ENCODE measurements at places on chromosomes 4 and X.

GRCh38 chr4:115293093-115293462, 179.7 kb upstream of the NDST4 start:
- DNase-seq, result no peak

DNA sequence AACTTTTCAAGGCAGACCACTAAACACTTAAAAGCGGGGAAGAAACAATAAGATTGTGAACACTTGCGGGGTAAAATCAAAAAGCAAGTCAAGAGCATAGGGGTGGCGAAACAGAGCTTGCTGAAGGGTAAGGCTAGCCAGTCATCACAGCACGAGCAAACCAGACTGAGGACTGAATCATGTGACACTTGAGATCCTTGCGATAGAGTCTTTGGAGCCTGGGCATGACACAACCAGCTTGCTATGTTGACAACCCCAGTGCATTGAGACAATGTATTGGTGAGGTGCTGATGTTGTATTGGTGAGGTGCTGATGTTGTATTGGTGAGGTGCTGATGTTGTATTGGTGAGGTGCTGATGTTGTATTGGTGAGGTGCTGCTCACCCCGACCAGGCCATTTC, 72.3 kb downstream of the SLIT2 start:
- no peak for DNase-seq

- DNase-seq, result no peak
These were observed 72.5 kb downstream of the AFAP1 start for GRCh38 chr4:7867191-7867590.

DNA sequence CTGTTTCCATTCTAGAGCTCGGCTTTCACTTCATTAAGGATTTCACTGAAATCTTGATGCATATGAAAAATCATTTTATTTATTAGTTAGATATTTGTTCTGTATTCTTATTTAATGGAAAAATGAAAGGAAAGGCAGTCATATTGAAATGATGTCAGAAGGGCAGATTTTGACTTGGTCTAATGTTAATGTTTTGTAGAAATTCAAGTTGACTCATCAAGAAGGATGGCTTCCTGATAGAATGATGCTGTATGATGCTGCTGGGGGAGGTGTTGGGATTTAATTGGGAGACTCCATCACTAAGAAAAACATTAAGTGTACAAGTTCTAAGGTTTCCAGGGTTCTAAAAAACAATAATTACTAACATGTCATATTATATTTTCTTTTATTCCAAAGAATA, 204.8 kb downstream of the PDGFC start:
- no peak for DNase-seq

DNA sequence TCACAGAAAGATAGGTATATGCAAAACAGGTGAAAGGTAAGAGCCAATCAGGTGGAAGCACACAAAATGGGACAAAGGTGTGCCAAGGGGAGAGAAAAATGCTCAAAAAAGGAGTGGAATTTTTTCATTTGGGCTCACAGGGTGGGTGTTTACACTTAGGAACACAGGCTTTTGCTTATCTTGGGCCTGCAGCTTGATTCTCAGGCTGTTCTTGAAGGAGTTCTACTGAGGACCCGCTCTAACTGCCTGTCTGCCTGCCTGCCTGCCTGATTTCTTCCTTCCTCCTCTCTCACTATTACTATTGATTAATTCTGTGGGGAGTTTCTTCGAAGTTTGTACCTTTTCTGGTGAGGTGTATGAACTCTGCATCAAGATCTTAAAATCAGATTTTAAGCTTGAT, 120.3 kb upstream of the CTSO start:
- no peak for DNase-seq

DNA sequence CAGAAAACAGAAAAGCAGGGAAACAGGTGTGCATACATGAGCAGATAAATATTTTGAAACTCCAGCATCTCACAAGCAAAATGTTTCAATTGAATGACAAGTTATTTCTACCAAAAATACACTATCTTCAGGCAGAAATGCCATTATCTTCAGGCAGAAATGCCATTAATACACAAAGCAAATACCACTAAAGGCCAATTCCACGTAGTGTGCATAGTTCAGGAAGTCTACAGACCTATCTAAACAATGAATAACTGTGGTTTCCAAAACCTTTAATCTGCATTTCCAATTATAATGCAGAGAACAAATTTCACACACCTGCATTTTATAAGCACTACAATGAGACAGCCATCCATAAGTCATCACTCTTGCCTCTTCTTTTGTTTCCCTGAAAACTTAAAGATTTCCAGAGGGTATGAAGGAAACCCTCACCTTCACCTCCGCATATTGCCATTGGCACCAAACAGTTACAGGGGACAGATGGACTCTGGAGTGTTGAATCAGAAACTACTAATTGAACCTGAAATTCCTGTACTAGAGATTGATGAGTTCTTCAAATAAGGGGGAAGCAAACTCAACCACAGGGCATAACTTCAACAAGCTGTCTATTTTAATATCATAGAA, 179.0 kb downstream of the PDGFC start:
- DNase-seq, result peak; percentile 26

- DNase-seq, result no peak
These were observed 120.3 kb downstream of the UNC5C start for GRCh38 chr4:95428291-95429070.

GRCh38 chr4:76740192-76740591, 157.8 kb downstream of the SOWAHB start:
- DNase-seq, result no peak

- no peak for DNase-seq
These were observed 427.3 kb upstream of the FAM241A start for GRCh38 chr4:111717921-111718320.

- no peak for DNase-seq
These were observed 42.2 kb upstream of the SORCS2 start for GRCh38 chr4:7150036-7150635.

- no peak for DNase-seq
These were observed 1.0 kb downstream of the CYSLTR1 start for GRCh38 chrX:78326401-78326800.

- no peak for DNase-seq
These were observed 1030.3 kb upstream of the LCORL start for GRCh38 chr4:19051831-19052230.

- DNase-seq, result no peak
These were observed 94.4 kb downstream of the PHKA2 start for GRCh38 chrX:18889346-18890048.

DNA sequence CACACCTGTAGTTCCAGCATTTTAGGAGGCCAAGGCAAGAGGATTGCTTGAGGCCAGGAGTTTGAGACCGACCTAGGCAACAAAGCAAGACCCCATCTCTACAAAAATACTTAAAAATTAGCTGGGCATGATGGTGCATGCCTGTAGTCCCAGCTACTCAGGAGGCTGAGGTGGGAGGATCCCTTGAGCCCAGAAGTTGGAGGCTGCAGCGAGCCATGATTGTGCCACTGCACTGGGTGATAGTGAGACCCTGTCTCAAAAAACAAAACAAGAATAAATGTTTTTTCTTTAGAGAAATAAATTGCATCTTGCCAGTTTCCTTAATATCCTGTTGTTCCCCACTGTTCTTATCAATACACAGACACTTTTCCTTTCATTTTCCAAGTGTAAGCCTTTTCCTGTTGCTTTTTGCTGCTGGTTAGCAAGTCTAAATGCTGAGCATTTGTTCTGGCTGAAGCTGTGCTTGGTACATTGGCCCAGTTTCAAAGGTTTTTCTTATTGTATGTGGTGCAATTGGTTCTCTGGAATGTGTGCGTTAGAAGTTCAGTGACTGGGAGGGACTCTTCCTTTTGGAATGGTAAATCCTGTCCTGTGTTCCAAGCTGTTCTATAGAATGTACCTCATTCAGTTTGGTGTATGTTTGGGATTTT, 98.2 kb downstream of the AFF1 start:
- DNase-seq, result peak; percentile 28

DNA sequence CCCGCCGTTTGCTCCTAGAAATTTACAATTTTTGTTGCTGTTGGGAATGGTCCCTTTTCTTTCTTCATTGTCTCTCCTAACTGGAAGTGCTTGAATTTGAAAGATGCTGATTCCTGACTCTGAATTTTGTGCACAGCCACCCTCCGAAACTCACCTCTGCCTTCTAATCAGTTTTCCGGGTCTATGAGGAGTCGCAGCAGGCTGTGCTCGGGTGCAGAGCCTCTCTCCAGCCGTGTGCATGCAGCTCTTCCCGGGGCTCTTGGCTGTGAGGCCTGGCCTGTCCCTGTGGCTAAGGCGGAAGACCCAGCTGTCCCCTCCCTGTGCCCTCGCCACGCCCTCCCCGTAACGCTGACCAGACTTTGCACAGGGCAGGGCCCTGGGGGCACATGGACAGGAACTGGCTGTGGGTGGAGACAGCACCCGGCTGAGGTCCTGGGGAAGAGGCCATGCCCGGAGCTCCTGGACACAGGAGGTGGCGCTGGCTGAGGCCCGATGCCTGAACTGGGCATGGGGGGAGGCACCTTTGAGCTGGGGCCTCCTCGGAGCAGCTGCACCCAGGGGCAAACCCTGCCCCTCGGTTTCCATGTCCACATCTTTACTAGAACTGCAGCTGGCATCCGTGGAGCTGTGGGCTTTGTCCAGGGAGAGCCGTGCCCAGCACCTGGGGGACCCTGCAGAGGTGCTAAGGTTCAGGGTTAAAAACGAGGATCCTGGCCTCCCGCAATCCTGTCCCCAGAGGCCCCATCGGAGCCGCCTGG, 32.6 kb upstream of the SPON2 start:
- DNase-seq, result peak; percentile 66

DNA sequence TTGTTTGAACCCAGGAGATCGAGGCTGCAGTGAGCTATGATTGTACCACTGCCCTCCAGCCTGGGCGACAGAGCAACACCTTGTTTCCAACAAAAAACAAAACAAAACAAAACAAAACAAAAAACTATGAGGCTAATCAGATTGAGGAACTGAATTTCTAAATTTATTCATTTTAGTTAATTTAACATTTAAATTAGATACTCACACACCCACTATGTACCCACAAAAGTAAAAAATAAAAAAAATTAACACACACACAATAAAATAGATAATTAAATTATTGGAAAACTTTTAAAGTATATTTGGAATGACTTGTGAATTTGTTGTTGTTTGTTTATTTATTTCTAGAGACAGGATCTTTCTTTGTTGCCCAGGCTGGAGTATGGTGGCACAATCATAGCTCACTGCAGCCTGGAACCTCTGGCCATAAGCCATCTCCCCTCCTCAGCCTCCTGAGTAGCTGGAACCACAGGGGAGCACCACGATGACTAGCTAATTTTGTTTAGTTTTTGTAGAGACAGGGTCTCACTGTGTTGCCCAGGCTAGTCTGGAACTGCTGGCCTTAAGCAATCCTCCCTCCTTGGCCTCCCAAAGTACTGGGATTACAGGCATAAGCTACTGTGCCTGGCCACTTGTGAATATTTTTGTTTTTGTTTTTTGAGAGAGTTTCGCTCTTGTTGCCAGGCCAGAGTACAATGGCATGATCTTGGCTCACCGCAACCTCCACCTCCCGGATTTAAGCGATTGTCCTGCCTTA, 9.8 kb upstream of the ZNF157 start:
- DNase-seq, result no peak

DNA sequence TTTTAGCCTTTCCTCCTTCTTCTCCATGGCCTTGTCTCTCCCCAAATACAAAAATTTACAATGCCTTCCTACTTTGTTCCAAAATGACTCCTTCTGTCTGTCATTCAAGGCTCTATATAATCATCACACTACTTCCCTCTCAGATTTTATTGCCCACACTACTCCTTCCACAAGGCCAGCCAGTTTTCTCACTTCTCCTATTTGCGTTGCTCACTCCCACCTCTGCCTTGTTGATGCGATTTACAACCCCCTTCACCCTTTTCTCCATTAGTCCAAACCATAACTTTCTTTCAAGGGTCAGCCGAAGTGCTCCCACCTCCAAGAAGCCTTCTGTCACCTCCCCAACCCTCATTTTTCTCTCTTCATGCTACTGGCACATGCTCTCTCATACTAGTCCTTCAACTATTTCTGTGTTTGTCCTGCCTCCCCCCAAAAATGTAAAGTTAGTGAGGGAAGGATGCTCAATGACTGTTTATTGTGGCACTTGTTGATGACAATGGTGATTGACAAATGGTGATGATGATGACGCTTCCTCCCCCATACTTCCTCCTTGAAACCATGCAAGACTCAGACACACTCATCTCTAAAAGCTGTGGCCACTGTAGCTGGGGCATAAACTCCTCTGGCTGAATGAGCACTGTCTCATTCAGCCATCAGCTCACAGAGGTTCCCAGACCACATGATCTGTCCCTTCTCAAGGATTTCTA, 2.7 kb upstream of the XKRX start:
- no peak for DNase-seq

- DNase-seq, result no peak
These were observed 18.6 kb upstream of the SUPT20HL1 start for GRCh38 chrX:24341795-24342194.

DNA sequence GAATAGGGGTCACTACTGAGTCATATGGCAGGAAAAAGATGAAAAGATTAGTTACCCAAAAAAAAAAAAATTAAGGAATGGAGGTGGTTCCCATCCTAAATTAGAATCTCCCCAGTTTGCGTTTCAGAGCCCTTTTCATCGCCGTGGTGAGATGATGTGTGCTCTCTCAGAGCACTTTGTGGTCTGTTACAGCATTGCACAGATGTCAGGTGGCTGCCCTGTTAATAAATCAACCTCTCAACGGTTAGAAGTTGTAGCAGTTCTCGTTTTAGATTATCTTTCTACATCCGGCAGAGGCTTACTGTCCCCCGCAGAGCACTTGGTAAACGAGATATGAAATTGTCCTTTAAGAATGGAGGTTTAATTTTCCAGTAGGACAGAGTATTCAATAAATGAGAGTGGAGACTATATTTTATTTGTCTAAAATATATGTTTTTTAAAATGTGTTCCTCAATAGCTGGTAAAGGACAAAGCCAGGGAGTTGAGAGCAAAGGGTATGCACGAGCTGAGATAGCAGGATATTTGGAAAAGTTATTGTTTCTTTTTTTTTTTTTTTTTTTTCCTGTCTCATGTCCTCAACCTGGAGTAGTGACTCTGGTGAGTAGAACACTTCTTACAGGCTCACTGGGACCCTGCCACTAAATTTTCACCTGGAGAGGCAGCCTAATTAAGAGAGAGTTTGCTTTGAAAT, 26.9 kb downstream of the AFF1 start:
- DNase-seq, result peak; percentile 36

Measured in HT-29 (cell line).